Activated CD4-positive, alpha-beta T cell treated with anti-CD3 and anti-CD28 coated beads, Interleukin-10, Interleukin-2, amounts not matched to agents 100 ng/mL and 50 ng/mL, durations not matched to agents 16 hours and 8 hours (primary cell): ENCODE measurements at places on chromosomes 3 and 15.

GRCh38 chr15:70299931-70300869, 202.5 kb upstream of the TLE3 start:
- peak; percentile 93 for DNase-seq

DNA sequence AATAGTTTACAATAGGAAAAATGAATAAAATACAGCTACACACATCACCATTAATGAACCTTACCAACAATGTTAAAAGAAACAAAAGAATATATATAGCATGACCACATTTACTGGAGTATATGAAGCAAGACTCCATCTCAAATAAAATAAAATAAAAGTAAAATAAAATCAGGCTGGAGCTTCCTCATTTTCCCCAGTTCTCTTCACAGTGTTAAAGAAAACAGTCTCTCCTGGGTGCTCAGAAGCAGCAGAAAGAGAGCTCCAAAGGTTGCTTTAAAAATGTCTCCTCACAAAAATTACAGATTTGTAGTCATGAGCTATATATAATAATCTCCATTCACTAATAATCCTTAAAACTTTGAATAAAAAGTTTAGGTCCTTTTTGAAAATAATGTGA, 48.8 kb downstream of the PIK3CB start:
- DNase-seq = no peak

GRCh38 chr3:184460276-184460675, 80.4 kb downstream of the CHRD start:
- no peak for DNase-seq

GRCh38 chr3:69182588-69183316, 60.4 kb upstream of the LMOD3 start:
- no peak for DNase-seq

GRCh38 chr3:117566926-117567325, 857.3 kb downstream of the TUSC7 start:
- no peak for DNase-seq

GRCh38 chr3:149085828-149086231, 503 bp downstream of the HLTF start:
- DNase-seq = peak; percentile 31

DNA sequence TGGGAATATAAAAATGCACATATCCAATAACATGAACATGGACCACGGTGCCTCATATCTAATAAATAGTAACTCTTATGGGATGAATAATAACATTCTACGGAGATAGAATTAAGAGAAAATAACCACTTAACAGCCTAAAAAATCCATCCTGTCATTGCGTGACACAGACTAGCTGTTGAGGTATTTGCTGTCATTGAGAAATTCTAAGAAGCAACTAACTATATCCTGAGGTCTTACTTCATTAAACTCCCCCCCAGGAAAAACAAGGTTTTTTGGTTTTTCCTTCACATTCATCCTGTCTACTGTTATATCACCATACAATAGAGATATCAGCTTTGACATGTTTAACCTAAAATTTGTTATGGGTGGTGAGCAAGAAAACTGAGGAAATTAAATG, 14.3 kb downstream of the CEP152 start:
- no peak for DNase-seq

DNA sequence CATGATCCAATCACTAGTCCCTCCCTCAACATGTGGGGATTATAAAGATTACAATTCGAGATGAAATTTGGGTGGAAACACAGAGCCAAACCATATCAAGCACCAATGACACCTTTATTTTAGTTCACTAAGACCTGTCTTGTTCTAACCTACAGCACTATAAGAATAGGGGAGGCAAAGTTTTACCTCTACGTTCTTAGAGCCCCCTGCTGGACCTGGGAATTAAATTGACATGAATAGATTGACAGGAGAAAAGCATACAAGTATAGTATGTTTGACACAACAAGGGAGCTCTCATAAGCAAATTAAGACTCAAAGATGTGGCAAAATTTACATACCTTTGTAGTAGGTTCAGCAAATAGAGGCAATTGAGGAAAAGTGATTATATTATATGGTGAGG, 974.4 kb upstream of the ALCAM start:
- peak; percentile 0 for DNase-seq

GRCh38 chr3:79886204-79886603, 118.4 kb upstream of the ROBO1 start:
- no peak for DNase-seq
